ENCODE measurements at places on chromosomes 11 and 22.

GRCh38 chr11:61734767-61735166 lies 17.7 kb upstream of the MYRF start:
- no peak for DNase-seq

DNA sequence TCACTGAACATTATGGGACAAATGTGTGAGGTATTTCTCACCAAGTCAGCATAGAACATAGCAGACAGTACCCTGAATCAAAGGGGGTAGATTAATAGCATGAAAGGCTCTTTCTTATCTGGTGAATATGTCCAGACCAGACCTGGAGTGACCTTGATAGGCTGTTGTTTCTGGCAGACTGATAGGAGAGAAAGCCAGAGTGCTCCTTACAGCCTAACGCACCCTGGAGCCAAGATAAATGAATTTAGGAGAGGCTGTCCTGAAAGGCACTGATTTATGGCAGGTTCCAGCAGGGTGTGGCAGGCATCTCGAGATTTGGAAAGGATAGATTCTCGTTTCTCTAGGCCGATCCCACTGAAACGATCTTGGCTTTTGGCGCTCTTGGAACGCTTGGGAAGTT lies 204.6 kb downstream of the DBX1 start:
- DNase-seq, result no peak

- no peak for DNase-seq
Measured at GRCh38 chr22:31080164-31080847, 812 bp upstream of the SMTN start.

DNA sequence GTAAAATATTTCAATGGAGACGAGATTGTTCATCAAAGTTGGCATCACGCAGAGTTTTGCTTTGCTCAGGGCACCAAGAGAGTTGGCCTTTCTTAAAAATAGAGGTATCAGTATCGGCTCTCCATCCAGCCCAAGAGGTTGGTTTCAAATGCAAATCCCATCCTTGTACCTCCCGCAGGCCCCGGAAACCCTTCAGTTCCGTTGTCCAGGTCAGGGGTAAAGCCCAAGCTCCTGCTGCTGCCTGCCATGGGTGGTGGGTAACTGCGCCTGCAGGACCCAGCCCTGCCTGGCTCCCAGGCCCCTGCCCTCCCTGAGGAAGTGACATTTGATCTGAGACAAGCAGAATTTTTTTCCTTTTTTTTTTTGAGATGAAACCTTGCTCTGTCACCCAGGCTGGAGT lies 49.3 kb upstream of the RTL6 start:
- DNase-seq, result no peak

- no peak for DNase-seq
Measured at GRCh38 chr22:23844739-23845202, 6.0 kb upstream of the DERL3 start.

DNA sequence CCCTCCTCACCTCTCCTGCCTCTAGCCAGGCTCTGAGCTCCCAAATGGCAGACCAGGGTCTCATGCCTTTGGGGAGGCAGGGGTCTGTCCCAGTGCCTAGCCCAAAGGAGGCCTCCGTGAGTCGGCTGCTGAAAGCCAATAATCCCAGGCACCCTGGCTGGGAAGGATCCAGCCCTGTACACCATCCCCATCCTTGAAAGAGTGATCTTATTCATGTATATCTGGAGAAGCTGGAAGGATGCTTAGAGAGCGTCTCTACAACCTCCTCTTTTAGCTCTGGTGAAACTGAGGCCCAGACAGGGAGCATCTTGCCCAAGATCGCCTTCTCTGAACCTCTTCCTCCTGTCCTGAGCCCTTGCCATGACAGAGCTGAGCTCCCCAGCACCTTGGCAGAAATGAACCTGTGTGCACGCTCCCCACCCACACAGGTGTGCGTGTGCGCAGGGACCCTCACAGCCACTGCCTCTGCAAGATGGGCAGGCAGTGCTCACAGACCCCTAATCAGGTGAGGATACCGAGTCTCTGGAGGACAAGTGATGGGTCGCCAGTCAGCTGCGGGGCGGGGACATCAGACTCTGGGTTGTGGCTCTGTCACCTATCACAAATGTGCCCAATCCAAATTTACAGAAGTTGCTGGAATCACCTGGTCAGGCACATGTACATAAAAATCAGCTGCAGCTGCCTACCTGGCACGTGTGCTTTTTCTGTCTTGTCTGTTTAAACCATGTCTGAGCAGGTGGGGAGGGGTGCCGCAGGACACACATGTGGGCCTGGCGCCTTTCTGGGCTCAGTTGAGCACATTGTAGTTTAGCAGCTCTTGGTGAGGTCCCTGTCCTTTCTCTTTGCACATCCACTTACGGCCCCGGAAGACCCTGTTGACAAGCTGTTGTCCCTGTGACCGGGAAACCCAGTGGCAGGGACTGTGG lies 49.3 kb upstream of the WNT7B start:
- no peak for DNase-seq

DNA sequence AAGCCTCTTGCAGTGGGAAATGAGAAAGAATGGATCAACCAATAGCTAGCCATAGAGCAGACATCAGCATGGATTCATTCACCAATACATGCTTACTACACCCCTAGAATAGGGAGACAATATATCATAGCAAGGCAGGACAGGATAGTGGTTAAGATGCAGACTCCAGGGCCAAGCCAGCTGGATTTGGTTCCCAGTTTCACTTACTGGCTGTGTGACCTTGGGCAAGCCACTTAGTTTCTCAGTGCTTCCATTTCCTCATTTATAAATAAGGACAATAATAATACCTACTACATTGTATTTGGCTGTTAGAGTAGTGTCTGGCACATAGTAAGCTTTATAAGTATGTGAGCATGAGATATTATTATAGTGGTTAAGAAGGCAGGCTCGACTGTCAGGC lies 7.1 kb downstream of the DCHS1 start:
- no peak for DNase-seq

DNA sequence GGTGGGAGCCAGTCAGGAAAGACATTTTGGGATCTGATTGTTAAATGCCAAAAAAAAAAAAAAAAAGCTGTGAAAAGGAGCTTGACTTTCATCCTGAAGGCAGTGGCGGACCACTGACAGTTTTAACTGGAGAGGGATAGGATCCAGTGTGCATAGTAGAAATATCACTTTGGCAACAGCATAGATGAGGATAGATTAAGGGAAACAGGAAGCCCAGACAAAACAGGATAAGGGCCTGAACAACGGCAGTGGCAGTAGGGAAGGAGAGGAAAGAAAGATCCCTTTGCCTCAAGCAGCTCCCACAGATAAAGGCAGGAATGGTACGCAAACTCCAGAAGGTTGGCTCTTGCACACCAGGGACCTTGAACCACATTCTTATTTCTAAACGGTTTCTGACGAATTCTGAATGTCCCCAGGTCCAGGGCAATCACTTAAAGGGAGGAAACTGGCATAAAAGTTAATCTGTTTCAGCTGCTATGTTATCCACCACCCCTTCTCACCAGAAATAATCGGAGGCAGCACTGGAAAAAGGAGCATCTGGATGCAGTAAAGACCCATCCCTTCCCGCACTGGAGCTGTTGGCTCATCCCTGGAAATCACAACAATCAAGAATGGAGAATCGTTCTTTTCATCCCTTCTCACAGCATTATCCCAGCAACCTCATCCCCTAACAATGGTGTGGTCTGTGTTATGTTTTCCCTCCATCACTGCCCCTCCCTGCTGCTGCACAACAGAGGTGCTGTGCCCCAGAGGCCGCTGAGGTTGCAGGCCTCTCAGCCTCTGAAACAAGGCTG lies 99.1 kb downstream of the GAB2 start:
- no peak for DNase-seq

- DNase-seq, result peak; percentile 83
Measured at GRCh38 chr11:59753650-59754493, 1.3 kb upstream of the STX3 start.

DNA sequence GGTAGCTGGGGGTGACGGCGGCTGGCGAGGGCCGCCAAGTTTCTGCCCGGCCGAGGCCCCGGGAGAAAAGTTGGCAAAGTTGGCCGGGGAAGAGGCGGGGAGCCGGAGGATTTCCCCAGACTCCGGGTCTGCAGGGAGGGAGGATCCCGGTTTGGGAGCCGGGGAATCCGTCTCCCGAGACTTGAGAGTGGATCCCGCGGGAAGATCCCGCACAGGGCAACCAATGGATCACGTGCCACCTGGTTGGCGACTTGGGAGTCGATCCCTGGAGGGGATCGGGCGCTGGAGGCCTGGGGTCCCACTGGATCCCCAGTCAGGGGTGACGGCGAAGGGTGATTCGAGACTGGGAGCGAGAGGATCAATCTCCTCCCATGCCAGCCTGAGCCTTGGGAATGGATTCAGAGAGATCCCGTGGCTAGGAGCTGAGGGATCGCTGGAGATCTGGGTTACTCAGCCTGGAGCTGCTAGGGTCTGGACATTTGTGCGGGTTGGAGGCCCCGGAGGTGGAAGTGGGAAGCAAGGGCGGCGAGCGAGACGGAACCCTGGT lies 394 bp downstream of the KIAA1671 start:
- DNase-seq, result no peak

DNA sequence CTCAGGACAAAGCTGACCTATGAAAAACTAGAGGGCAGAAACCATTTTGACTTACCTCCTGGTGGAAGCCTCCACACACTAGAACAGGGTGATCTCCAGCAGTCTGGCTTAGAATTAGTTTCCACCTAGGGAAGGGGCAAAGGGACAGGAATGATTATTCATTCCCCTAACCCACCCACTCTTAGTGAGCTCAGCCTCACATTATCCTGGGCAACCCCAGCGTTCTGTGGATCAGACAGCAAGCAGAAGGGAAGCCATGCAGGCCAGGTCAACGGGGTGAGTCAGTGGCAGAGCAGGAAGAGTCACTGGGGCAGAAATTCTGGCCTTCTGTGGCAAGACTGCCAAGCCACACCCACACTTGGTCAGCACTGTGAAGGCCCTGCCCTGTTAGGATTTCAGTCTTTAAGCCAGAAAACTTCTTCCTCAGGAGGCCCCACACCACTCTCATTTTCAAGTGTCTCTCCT lies 10.5 kb downstream of the NUMA1 start:
- no peak for DNase-seq

DNA sequence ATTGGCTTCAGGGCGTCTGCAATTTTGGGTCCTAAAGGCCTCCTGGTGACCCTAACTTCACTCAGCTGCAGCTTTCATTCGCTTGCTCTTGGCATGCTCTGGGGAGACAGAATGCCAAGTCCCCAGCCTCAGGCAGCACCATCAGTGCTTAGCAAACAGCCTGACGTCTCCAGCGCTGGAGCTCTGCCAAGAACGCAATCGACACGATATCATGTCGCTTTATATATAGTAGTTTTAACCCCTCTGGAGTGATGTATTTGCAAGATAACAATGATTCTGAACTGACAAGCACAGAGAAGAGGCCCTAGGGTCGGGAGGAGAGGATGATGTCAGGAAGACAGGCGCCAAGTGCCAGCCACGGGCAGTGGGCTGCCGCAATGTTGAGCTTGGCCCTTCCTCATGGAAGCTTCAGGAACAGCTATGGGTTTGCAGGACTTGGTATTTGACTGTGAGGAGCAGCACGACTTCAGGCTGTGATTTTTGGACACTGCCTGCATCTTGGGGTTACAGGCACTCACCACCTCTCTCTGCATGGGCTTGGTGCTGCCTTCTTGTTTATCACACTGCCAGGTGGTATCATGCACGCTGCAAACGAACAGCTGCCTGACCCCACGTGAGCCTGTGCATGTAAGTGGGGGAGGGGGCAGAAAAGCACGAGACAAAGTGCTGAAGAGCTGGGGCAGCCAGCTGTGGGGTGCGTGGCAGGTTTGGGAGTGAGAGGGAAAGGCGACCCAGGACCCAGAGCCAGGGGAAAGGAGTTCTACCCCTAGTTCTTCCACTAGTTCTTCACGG lies 26.1 kb downstream of the B3GAT1 start:
- DNase-seq, result no peak

DNA sequence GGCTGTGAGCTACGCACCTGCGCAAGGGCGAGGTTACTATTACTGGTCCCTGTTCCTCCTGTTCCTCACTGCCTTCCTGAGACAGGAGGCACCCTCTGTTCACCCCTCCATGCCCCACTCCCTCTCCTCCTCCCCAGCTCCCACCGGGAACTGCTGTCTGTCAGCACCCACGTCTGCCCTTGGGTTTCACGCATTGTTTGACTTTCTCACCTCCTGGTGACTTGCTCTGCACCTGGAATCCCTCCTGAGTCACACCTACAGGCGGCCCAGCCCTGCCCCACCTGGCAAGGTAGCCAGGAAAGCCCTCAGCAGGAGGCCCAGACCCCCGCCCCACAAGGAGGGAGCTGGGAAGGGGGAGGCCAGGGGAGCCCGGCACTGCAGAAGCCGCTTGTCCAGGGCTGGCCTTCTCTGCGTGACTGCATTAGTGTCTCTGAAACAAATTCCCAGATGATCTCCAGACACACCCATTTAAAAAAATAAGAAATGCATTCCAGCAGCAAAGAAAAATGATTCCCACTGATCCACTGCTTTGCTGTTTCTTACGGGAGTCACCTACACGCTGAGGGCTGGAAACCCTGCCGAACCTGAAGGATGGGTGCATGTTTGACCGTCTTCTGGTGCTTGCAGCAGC lies 86.4 kb downstream of the CELSR1 start:
- DNase-seq, result no peak

GRCh38 chr11:29317694-29318093 lies 699.1 kb downstream of the KCNA4 start:
- DNase-seq, result no peak

GRCh38 chr11:134270250-134270714 lies 5.9 kb upstream of the GLB1L3 start:
- DNase-seq, result no peak

- no peak for DNase-seq
Measured at GRCh38 chr11:45105984-45106375, 40.5 kb upstream of the PRDM11 start.

GRCh38 chr11:61833926-61834277 lies 5.8 kb downstream of the FADS2 start:
- DNase-seq, result no peak

DNA sequence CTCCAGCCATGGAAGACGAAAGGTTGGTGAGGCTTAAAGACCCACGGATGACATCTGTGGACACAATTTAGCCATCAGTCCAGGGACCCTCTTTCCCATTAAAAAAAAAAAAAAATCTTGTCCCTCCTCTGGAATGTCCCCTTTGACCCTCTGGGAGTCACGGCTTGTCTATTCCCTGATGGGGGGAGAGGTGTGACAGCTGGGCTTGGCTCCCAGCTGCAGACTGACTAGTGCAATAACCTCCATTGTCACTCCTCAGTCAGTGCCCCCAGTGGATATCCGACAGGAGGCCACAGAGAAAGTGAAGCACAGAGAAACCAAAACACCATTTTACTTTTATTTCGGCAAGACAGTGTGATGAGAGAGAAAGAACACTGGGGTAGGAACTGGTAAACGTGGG lies 2.7 kb upstream of the VSIG2 start:
- DNase-seq, result no peak
